Naive thymus-derived CD8-positive, alpha-beta T cell (primary cell): ENCODE measurements at places on chromosomes 5 and 9. TPM values are rescaled to one million over a fixed set of nuclear protein-coding genes. Genes with fewer than 3 reads are reported as not detected.

DNA sequence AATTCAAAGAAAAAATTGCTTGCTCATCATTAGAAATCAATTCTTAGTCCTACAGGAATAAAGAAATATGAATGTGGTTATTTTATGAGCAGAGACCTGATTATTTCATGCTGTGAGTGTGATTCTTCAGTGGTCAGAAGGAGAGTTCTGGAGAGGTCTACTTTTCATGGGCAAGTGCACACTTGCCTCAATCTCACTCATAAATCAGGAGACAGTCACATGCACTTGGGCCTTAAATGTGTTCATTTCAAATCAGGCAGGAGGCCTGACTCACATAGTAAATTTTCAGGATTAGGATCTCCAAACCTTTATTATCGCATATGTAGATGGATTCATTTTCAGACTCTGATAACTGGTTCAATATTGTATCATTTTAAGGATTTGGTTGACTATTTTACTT is 323.2 kb upstream of the CCNH start:
- no peaks in the 10 kb centered on the region for H3K36me3 ChIP-seq
- H3K4me3 ChIP-seq = no peak overlapping the region
- H3K27me3 ChIP-seq = peaks cover 3% of the 10 kb centered on the region
- no peaks in the 10 kb centered on the region for H3K4me1 ChIP-seq

DNA sequence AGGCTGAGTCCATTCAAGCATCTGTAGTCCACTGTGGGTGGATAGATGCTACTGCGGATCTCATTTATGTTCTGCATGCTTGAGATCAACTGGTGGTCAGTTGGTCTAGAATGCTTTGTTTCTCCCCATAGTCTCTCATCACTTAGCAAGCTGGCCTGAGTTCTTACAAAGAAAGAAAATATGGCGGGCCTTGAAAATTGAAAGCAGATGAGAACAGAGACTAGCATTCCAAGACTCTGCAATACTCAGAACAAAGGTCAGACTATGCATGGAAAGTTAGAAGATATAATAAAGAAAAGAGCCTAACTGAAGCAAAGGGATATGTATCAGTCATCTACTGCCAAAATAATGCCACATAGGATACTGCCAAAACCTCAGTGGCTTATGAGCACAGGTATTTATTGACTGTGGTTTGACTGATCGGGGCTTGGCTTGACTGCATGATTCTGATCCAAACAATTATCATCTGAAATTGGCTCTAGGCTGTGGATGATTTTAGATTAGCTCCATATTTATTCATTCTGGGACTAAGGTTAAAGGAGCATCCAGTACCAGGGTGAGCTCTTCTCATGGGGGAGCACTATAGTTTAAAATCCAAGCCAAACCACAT is 258.9 kb downstream of the TAF11L14 start:
- no peaks in the 10 kb centered on the region for H3K36me3 ChIP-seq
- no peaks in the 10 kb centered on the region for H3K27me3 ChIP-seq
- DNase-seq = no peak

DNA sequence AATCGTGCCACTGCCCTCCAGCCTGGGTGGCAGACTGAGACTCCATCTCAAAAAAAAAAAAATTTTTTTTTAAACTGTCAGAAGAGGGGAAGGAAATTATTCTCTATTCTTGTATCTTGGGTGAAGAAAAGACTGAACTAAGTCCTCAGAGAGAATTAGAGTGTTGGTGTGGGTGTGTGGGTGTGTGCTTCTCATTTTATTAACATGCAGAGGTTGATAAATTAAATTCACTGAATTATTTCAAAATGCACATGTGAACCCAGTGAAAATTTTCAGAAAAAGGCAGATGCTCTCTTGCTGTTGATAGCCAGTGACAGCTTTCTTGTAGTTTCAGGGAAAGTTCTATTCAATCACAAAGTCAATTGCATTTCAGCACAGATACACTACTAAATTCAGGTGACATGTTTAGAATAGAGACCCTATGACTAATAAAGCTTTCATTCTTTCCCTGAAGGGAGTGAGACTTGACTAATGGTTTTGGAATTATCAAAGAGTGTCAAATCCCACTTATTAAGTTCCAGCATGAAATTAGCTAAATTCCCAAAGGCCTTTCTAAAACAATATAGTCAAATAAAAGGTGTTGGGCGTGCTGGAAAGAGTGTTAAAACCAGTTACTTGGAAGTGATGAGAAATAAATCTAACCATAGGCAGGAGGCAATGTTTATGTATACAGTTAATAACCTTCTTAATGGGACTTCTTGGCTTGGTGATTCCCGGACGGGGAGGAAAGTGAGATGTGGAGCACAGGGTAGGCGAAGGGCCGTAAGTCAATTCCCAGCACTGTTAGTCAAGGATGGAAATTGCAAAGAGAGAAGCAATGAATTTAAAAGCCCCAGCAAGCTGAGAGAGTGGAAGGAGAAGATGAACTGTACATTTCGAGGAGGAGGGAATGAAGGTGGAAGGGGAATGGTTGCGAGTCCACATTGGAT is 103.2 kb upstream of the SPATA31D4 start:
- H3K27ac ChIP-seq = no peak overlapping the region
- H3K4me3 ChIP-seq = no peak overlapping the region
- H3K4me1 ChIP-seq = peaks cover 19% of the 10 kb centered on the region
- H3K36me3 ChIP-seq = no peaks in the 10 kb centered on the region
- H3K27me3 ChIP-seq = no peaks in the 10 kb centered on the region

GRCh38 chr9:106305428-106306133 is 557.4 kb upstream of the ZNF462 start:
- H3K36me3 ChIP-seq = no peaks in the 10 kb centered on the region
- no peak for DNase-seq
- no peak overlapping the region for H3K4me3 ChIP-seq

DNA sequence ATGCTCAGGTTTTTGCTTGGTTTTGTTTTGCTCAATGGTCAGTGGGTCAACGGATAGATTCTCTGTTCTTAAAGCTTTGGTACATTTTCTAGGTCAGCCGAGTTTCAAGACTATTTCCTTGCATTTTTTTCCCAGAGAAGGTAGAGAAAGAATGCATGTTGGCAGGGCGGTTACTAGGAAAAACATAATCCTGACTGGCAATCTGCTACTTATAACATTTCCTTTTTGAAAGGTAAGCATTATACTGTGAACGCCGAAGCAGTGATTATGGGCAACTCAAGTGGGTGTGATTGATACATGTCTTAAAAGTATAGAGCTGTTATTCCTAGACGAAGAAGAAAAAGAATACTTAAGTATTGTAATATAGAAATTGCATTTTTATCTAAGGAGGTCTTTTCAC is 273.2 kb downstream of the MAST4 start:
- H3K36me3 ChIP-seq = no peaks in the 10 kb centered on the region
- peaks cover 2% of the 10 kb centered on the region for H3K27me3 ChIP-seq
- H3K27ac ChIP-seq = no peak overlapping the region
- DNase-seq = no peak
- no peak overlapping the region for H3K4me3 ChIP-seq

- DNase-seq = no peak
- no peaks in the 10 kb centered on the region for H3K4me1 ChIP-seq
- H3K36me3 ChIP-seq = no peaks in the 10 kb centered on the region
- H3K27ac ChIP-seq = no peak overlapping the region
- no peak overlapping the region for H3K4me3 ChIP-seq
These were observed 7.3 kb downstream of the SH3RF2 start for GRCh38 chr5:145943674-145944121.

- DNase-seq = no peak
- H3K36me3 ChIP-seq = no peaks in the 10 kb centered on the region
- no peaks in the 10 kb centered on the region for H3K4me1 ChIP-seq
- H3K27me3 ChIP-seq = peaks cover 3% of the 10 kb centered on the region
- no peak overlapping the region for H3K27ac ChIP-seq
These were observed 33.5 kb upstream of the FST start for GRCh38 chr5:53446908-53447307.

GRCh38 chr5:132266836-132267160 is 9.3 kb downstream of the PDLIM4 start:
- no peaks in the 10 kb centered on the region for H3K27me3 ChIP-seq
- no peaks in the 10 kb centered on the region for H3K36me3 ChIP-seq
- H3K27ac ChIP-seq = no peak overlapping the region
- no peak overlapping the region for H3K4me3 ChIP-seq
- peaks cover 8% of the 10 kb centered on the region for H3K4me1 ChIP-seq
- no peak for DNase-seq

DNA sequence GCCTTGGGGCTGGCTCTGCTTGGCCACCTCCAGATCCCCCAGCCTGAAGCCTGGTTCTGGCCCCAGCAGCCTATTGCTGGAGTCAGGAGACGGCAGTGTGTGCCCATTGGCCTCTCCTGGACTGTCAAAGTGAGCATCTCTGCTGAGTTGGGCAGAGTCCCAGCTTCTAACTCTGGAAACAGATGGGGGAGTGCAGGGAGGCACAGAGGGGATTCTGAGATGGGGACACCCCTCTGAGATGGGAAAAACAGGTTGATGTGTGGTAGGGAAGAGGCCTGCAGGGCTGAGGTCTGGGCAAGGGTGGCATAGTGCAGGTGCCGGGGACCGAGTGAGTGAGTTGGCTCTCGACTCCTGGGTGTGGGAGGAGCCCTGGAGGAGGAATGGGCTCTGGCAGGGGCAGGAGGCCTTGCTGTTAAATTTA is 27.5 kb downstream of the PHF2 start:
- no peak overlapping the region for H3K4me3 ChIP-seq
- no peak for DNase-seq
- peaks cover 43% of the 10 kb centered on the region for H3K4me1 ChIP-seq

FBP2 gene
- not detected for total RNA-seq

AGXT2 gene
- total RNA-seq = not detected

SHC3 gene
- 0.11 TPM for total RNA-seq

STC2 gene
- not detected for total RNA-seq

FOXD4L6 gene
- not detected for total RNA-seq

SNCAIP gene
- total RNA-seq = not detected

CCL27 gene
- total RNA-seq = not detected

SLC36A3 gene
- total RNA-seq = not detected

MEIKIN gene
- total RNA-seq = 2.8 TPM

MAML1 gene
- 45.0 TPM for total RNA-seq
